Fibroblast of skin of left biceps (primary cell): ENCODE measurements at places on chromosomes 16 and 17.

GRCh38 chr16:4505356-4506147 is 29.4 kb downstream of the HMOX2 start:
- no peak for DNase-seq

GRCh38 chr17:28598799-28599310 is at the start of gene SPAG5:
TSS of gene SPAG5 (minus strand) at chr17:28599025. CDS start at chr17:28598946, 79 bp downstream.
- DNase-seq: peak; percentile 67

- no peak for DNase-seq
Measured at GRCh38 chr17:64185101-64185500, 55.2 kb upstream of the ERN1 start.

- DNase-seq: no peak
Measured at GRCh38 chr16:88047462-88047861, 96.2 kb downstream of the BANP start.

GRCh38 chr17:82245134-82246039 is 16.5 kb downstream of the SLC16A3 start:
- DNase-seq: no peak

- no peak for DNase-seq
Measured at GRCh38 chr16:74718741-74719610, 18.3 kb upstream of the MLKL start.

DNA sequence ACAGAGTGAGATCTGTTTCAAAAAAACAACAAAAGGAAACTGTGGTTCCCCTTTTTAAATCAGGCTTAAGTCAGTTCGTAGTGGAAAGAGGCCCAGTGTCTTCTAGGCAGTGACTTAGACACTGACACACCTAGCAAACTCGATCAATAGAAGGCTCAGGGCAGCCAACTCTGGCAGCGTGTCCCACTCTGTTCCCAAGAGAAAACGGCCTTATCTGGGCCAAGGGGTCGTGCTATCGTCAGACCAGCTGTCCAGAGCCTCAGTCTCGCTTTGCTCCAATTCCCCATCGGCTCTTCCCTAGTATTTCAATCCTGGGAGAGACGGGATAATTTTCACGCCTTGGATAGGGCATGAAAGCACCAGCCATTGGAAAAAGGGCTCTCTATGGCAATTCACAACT is 72.9 kb downstream of the SLC5A11 start:
- DNase-seq: no peak

- no peak for DNase-seq
Measured at GRCh38 chr16:80778703-80779102, 25.7 kb downstream of the CDYL2 start.

- DNase-seq: no peak
Measured at GRCh38 chr17:56918916-56919315, 5.1 kb upstream of the TRIM25 start.

GRCh38 chr17:35766903-35767510 is 6.3 kb downstream of the C17orf50 start:
- no peak for DNase-seq

- DNase-seq: no peak
Measured at GRCh38 chr17:61149862-61150362, 249.7 kb upstream of the TBX2 start.

- DNase-seq: no peak
Measured at GRCh38 chr17:5715478-5715877, 131.2 kb upstream of the NLRP1 start.
